Renal pelvis (tissue), 12 donors: ENCODE measurements at places on chromosomes 6 and 20. TPM values are rescaled to one million over a fixed set of nuclear protein-coding genes. Genes with fewer than 3 reads are reported as not detected.
A peak's percentile ranks its signal among the peaks of the same experiment; 100 is the strongest.

GRCh38 chr6:7953753-7954152 is 43.2 kb upstream of the TXNDC5 start:
- DNase-seq = no peak

DNA sequence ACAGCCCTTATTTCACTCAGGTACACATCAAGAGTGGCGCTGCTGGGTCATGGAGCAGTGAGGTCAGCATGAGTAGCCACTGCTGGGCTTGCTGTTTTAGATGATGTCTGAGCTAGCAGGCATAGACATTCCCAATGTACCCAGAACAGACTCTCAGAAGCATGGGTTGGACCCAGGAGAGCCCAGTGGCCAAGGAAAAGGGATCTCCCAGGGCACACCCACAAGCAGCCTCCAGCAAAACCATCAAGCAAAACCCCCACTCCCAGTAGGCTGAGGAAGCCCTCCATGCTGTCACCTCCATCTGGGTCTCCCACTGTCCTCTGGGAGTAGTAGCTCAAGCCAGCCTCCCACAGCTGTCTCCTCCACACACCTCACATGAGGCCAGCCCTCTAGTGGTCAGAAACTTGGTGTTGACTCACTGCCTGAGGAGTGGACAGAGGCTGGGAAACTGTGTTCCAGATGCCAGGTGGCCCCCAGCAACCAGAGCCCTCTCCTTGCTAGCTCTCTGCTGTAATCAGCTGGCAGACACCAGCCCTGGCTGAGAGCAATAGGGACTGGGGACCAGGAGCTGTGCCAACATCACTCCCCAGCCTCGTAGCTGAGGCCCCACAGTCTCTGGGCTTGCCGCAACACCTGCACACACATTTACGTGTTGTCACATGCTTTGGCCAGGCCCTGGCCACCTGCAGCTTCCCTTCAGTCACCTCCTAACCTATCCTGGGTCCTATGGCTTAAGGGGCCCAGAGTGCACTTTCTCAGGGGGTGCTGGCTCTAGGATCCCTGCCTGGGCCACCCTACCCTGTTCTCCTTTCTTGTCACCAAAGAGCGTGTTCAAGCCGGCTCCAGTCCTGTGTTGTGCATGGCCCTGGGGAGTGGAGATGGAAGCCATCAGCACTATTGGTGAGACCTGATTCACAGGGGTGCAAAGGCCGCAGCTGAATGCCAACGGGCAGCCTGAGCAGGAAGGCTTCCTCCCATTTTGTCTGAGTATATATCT is 1.9 kb upstream of the AP5S1 start:
- peak; percentile 61 for DNase-seq

The FGD2 gene
- polyA plus RNA-seq = 2.1 TPM

GRCh38 chr6:107509506-107509905 is 19.6 kb downstream of the SOBP start:
- DNase-seq = no peak

DNA sequence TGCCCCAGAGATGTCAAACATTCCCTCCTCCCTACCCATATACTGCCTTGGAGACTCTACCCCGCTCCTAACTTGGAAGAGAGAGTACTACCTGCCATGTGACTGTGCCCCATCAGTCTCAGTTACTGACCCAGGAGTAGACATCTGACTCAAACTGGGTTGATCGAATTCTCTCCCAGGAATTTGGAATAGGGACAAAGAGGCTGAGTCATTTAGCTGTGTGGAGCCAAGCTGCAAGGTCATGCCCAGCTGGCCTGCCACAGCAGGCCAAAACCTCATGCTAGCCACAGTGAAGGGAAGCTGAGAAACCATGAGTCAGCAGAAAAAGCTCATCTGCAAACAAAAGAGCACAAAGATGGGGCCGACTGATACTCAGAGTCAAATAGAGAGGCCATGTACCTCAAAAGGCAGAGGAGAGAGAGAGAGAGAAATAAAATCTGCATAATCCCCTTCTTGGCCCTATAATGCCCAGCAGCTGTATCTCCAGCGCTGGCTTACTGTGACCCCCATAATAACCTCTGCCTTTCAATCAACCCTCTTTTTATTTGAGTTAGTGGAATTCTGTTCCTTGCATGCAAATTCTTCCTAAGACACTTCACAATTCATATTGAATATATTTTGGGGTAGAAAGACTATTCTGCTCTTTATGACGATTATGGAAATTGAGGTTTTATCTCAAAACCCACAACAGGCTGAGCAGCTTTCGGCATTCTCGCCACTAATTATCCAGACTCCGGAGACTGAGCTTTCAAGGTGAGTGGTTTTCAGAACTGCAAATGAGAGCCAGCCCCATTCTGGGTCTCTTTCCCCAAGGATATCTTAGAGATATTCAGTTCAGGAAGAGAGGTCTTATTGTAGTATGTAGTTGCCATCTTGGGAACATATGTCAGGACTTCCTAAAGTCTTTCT is 21.4 kb upstream of the AKIRIN2 start:
- no peak for DNase-seq

DNA sequence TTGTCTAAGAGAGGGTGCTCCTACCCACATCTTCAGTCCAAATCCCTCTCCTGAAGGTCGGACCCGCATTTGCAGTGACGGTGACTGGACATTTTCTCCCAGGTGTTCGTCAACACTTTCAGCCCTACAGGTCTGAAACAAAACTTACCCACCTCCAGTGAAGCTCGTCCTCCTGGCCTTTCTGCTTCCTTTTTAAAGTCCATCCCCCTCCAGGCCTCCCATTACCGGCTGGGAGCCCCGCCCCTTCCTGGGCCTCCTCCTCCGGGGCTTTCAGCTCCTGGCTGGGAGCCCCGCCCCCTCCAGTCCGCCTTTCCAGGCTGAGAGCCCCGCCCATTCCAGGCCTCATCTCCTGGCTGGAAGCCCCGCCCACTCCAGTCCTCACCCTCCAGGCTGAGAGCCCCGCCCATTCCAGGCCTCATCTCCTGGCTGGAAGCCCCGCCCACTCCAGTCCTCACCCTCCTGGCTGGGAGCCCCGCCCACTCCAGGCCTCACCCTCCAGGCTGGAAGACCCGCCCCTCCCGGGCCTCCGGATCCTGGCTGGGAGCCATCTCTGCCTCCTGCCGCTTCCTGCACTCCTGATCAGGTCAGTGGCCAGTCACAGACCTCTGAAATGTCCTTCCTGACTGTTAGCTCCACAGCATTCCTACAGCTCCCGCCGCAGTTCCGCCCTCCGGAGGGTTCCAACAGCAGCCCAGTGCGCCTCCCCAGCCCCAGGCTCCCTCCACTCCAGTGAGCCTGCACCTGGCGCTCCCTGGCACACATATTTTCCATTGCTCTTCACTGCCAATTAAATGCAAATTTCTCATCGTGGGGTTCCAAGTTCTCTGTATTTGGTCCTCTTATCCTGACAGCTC is 98.5 kb downstream of the LY86 start:
- DNase-seq = peak; percentile 72

DNA sequence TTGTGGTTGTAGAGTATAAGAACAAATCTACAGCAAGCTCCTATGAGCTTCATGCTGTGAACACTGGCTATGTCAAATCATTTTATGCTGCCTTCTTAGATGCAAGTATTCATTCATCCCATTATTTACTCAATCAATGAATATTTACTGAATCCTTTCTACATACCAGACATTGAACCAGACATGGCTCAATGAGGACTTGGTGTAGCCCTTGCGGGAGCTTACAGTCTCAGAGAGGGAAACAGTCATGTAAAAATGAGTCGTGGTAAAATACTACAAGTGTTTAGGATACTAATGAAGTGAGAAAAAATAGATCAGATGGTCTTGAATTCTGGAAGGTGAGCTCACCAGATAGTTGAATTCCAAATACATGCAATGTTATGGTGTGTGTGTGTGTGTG is 44.8 kb upstream of the ENPP1 start:
- DNase-seq = no peak

GRCh38 chr6:5398530-5398929 is 137.2 kb downstream of the FARS2 start:
- DNase-seq = no peak

The CDH4 gene
- 8.4 TPM for polyA plus RNA-seq

The HLA-DRB1 gene
- 23.9 TPM for polyA plus RNA-seq

DNA sequence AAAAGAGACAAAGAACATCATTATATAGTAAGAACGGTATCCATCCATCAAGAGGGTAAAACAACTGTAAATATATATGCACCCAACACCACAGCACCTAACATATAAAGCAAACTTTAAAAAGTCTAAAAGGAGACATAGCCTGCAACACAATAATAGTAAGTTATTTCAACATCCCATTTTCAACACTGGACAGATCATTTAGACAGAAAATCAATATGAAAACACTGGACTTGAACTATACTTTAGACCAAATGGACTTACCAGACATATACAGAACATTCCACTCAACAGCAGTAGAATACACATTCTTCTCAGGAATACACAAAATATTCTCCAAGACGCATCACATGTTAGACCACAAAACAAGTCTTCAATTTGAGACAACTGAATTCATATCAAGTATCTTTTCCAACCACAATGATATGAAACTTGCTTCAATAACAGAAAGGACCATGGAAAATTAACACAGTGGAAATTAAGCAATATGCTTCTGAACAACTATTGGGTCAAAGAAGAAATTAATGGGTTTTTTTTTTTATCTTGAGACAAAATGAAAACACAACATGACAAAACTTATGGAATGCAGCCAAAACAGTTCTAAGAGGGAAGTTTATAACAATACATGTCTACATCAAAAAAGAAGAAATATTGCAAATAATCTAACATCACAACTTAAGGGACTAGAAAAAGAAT is 23.9 kb upstream of the ASF1A start:
- no peak for DNase-seq

DNA sequence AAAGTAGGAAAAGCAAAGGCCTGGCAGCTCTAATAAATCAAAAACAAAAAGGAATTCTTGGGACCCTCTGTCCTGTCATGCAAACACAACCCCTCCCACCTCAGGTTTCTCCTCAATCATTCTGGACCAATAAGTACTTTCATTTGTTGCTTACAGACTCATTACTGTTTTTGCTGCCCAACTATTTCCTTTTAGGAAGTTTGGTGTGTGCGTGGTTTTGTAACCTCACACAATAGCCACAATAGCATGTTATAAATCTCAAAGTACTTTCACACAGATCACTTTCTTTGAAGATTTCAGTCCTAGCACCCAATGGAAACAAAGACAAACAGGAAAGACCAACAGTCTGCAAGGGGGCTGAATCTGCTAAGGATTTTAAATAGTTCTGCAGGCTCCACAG is 4.5 kb downstream of the MRPL14 start:
- no peak for DNase-seq

DNA sequence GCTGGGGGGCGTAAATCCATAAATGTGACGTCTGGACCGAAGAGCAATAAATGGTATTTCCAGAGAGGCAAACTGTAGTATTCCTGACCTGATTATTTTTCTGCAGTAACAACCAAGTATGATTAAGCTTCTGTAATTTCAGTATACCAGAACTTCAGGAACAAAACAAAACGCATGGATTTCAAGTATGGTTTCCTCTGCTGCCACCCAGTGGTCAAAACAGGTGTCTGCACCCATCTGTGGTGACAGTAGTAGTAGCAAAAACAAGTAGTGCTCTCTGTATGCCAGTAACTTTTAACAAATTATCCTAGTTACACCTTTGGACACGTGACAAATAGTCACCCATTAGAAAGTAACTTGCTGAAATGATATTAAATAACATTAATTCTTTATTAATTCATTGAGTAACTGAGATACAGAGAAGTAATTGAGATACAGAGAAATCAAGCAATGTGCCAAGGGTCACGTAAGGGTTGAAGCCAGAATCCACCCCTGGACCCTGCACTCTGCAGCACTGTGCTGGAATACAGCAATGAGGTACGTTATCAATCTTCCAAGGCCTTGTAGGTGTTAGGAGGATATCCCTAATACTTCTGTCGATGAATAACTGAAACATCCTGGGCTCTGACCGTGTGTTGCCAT is 7.9 kb downstream of the CALHM4 start:
- peak; percentile 79 for DNase-seq

The ILRUN gene
- polyA plus RNA-seq = 50.5 TPM
